ENCODE measurements at places on chromosomes 7 and 10. TPM values are rescaled to one million over a fixed set of nuclear protein-coding genes. Genes with fewer than 3 reads are reported as not detected.

ERV3-1 gene
- 75.7 TPM for polyA plus RNA-seq

NUTM2D gene
- 11.1 TPM for polyA plus RNA-seq

C10orf62 gene
- polyA plus RNA-seq: 0.15 TPM

CYP2E1 gene
- polyA plus RNA-seq: 2.0 TPM

UTF1 gene
- polyA plus RNA-seq: not detected

SPDYE6 gene
- 10.0 TPM for polyA plus RNA-seq

DENND2A gene
- polyA plus RNA-seq: 39.5 TPM

IGFBP1 gene
- polyA plus RNA-seq: not detected

CHST3 gene
- polyA plus RNA-seq: 10.8 TPM

SPACDR gene
- polyA plus RNA-seq: 3.5 TPM

SFTPA1 gene
- polyA plus RNA-seq: 119 TPM

CCDC186 gene
- polyA plus RNA-seq: 46.6 TPM

PRRT4 gene
- 2.8 TPM for polyA plus RNA-seq

PLXDC2 gene
- 127 TPM for polyA plus RNA-seq

SH2D4B gene
- polyA plus RNA-seq: 0.09 TPM

ADAMTS14 gene
- polyA plus RNA-seq: 7.1 TPM

OR2A1 gene
- 2.1 TPM for polyA plus RNA-seq

SPAM1 gene
- not detected for polyA plus RNA-seq

MTURN gene
- polyA plus RNA-seq: 60.8 TPM

OR2A5 gene
- 0.28 TPM for polyA plus RNA-seq

FAM13C gene
- 23.7 TPM for polyA plus RNA-seq

CYP2C19 gene
- 0.11 TPM for polyA plus RNA-seq

Measured in left lung (tissue), 14 donors.